ENCODE measurements at places on chromosomes 5 and 9.
A peak's percentile ranks its signal among the peaks of the same experiment; 100 is the strongest.

DNA sequence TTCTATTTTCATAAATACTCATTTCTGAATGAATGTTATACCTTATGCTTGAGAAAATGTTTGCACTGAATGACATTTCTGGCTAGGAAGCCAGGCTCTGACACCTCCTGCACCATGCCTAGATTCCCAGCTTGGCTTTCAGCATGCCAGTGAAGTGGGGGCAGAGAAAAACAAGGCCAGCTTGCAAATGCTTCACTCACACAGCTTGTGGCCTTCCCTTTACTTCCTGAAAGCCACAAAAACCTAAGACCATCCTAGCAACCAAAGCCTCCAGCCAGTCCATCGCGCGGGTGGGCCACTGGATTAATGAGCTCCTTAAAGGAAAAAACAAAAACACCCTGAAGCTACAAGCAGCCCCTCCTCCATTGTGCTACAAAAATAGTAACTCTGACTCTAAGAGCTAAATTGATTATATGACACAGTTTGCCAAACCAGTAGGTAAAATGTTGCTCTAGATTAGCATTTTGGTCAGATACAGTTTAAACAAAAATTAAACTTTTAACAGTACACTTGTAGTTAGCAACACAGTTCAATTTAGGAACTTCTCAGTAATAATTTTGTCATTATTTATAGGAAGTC, 159.9 kb downstream of the TSSK1B start:
- DNase-seq: no peak

DNA sequence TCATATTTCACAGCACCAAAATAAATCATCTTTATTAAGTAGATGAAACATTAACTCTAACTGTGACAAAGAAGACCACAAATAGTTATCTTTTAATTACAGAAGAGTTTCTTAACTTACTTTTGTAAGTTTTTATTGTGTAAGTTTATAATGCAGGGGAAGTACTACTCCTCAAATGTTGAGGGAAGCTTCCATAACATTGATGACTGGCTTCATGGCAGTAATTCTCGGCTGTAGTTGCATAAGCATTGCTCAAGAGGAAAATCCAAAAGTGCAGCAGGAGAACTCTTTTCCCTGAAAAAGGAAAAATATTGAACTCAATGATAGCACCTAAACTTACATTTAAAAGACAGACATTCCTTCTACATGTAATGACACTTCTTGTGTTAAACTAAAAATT, 4.6 kb downstream of the TSLP start:
- no peak for DNase-seq

GRCh38 chr9:82565188-82565969, 497.6 kb downstream of the RASEF start:
- DNase-seq: no peak

- peak; percentile 24 for DNase-seq
Measured at GRCh38 chr5:141077826-141078225, 16.6 kb upstream of the PCDHB2 start.

GRCh38 chr9:68750786-68751185, 45.7 kb downstream of the PIP5K1B start:
- DNase-seq: no peak

GRCh38 chr5:7878381-7878873, 9.5 kb downstream of the MTRR start:
- peak; percentile 92 for DNase-seq

DNA sequence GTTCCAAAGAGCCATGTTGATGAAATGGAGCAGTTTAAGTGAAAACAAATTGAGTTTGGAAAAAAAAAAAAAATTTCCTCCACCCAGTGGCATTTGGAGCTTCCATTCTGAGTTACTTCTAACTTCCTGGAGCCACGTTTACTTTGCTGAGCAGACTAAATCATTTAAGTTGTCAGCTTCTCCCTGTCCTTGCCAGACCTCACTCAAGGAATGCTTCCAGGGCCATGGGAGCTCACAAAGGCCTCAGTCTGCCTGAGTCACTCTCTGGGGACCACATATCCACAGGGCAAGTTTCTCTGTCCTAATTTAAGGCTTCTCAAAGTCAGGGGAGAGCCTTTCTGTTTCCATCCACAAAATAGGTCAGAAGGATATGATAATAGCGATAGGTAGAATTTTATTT, 210.3 kb upstream of the TNC start:
- no peak for DNase-seq

GRCh38 chr5:130183115-130183514, 278.9 kb downstream of the CHSY3 start:
- no peak for DNase-seq

DNA sequence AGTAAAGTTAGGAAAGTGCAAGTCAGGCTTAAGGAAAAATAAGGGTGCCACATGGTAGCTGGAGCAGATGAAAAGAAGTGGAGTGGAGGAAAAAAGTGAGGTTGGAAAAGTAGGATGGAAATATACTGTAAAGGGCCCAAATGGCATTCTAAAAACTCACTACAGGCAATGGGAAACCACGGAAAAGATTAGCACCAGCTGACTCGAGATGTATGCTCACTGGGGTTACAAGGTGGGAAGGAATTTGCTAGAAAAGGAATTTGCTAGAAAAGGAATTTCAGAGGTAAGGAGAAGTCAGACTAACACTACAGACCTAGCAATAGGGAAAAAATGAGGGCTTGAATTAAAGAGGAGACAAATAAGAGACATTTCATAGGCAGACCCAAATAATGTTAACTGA, 3.6 kb downstream of the PSMD5 start:
- DNase-seq: no peak

- no peak for DNase-seq
Measured at GRCh38 chr9:26687421-26687820, 205.2 kb downstream of the CAAP1 start.

- DNase-seq: no peak
Measured at GRCh38 chr9:86600291-86600690, 246.1 kb upstream of the TUT7 start.

GRCh38 chr5:63774939-63775338, 187.3 kb downstream of the HTR1A start:
- no peak for DNase-seq

- DNase-seq: no peak
Measured at GRCh38 chr5:126004636-126005035, 418.6 kb upstream of the GRAMD2B start.

DNA sequence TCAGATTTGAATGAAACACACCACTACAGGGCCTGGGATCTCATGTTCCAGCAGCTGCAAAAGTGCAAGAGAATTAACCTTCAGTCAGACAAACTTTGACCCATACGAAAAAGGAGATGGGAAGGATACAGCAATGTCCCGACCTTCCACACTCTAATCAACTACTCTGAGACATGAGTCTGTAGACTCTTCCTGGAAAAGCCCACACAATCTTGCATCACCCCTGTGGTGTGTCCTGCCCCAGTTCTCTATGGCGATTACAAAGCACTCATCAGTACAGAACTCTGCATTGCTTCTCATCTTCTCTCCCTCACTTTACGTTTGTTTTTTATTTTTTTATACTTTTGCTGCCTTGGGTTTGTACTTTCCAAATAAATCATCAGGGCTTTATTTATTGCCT, 241.0 kb upstream of the KIF2A start:
- peak; percentile 7 for DNase-seq

DNA sequence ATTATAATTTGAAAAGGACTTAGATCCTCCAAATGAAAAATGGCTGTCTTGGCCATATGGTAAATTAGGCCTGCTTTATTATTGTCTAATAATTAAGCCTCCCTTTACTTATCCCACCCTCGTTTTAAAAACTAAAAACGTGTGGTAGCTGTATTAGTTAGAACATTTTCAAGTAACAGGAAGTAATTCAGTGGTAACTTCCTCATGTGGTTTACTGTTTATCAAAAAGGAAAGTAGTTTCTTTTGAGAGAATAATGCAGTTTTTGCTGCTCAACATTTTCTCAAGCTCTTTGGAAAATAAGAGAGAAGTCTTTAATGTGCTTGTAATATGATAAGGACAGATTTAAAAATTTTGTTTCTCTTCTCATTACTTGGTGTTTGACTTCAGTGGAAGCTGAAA, 26.0 kb downstream of the ZCCHC7 start:
- DNase-seq: peak; percentile 53

- DNase-seq: no peak
Measured at GRCh38 chr5:65986050-65986451, 59.7 kb downstream of the ERBIN start.

- peak; percentile 71 for DNase-seq
Measured at GRCh38 chr9:32968101-32969011, 33.1 kb downstream of the APTX start.

DNA sequence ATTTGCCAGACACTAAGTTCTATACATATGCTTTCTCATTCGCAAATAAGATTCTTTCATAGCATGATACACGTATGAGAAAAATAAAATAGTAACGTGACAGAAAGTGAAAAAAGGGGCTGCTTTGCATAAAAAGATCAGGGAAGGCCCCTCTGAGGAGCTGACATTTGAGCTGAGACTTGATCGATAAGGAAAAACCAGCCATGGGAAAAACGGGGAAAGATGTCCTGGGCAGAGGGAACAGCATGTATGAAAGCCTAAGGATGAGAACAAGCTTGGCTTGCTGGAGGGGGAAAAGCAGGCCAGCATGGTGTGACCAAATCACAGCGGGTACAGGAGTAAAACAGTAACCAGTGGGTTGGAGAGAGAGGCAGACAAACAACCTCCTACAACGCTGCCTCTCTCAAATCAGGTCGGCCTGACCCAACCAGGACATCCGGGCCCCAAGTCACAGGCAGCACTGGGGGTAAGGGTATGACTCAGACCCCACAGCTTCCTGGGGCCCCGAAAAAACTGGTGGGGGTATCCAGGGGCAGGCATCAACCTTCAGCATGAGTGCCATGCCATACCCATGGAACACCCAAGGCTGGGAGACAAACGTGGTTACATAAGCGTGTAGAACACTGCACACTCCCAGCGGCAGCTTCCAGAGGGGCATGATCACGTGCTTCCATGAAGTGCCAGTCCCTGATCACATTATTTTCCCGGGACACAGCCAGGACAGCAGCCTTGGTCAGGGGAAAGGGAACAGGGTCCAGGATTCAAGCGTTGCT, 2.2 kb downstream of the TNIP1 start:
- DNase-seq: peak; percentile 32

DNA sequence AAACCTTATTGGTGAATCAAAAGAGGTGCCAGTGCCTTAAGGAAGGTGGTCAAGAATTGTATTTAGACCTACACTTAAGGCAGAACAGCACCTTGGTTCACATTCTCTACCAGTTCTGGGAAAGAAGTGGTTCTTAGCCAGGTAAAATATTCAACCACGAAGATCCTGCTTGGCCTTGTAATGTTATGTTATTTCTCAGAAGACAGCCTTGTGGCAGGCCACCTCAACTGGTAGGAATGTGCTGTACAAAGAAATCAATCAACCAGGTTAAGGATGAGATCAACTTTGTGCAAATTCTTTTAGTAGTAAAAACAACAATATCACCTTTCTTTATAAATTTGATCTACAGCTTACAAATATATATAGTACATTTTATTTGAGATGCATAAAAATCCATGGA, 246.8 kb downstream of the ARRDC3 start:
- DNase-seq: no peak

GRCh38 chr5:119410448-119411159, 41.7 kb upstream of the HSD17B4 start:
- DNase-seq: no peak

DNA sequence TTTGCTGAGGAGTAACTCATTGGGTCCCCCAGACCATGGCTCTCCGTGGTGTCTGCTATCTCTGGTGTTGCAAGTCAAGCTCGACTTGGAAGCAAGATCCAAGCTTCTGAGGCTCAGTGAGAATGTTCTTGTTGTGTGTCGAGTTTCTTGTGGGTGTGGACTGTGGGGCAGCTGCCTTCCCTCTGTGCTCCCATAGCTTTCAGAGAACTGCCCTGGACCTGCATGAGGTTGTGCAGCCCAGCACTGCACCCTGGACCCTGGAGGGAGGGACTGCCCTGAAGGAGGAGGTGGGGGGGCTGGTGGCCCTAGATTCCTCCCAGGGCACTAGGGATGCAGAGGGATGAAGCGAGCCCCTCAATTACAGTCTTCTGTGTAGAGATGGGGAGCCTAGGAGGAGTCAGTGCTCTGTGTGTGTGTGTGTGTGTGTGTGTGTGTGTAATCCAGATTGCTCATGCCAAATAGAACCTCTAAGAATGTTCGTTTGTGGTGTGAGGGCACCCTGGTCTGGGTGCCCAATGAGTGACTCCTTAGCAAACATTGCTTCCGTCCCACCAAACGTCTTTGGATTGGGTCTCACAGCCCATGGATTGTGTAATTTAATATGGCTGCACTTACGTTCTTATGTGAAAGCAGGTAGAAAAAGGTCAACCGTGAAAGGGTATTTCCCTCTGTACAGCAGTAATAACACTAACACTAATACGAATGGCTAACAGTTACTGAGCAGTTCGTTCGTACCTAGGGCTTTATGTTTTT, 143.3 kb upstream of the LMX1B start:
- DNase-seq: peak; percentile 97

- no peak for DNase-seq
Measured at GRCh38 chr5:75190227-75190626, 46.5 kb downstream of the ANKRD31 start.

- no peak for DNase-seq
Measured at GRCh38 chr5:139105621-139106071, 92.5 kb downstream of the SIL1 start.

DNA sequence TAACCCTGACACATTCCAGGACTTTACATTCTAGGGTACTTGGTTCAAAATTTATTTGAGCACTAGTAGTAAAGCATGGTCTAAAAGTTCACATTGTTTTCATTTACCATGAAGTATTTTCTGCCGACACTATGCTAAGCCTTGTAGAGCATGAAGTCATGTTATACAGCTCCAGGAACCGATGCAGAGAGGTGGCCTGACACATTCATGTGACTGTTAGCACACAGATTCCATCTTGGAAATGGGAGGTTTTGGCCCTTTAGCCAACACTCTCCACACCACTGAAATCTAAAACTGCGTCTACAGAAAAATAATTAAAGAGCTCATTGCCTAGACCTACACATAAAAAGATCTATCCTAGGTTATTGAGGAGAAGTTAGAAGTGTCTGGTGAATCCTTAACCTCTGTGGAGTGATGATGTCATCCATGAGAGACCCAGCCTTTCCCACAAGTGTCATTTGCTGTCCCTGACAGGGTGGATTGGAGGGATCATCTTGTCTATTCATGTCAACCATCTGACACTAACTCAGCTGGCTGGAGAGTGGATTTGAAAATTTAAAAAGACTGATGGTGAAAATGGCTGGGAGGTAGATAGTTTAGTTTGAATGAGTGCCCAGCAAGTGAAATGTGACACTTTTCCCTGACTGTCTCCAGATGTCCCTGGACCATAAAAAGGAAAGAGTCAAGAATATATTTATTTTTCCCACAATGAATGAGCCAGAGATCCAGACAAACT, 1.3 kb downstream of the RANBP3L start:
- DNase-seq: no peak

GRCh38 chr9:14500705-14501104, 186.8 kb upstream of the NFIB start:
- no peak for DNase-seq

All from NB4 (cell line).